Stimulated activated CD8-positive, alpha-beta memory T cell treated with anti-CD3 and anti-CD28 coated beads, Interleukin-4, amount 100 ng/mL, for 1 hour (primary cell): ENCODE measurements at places on chromosomes 7 and 10.

GRCh38 chr7:48102530-48102929, 13.5 kb downstream of the UPP1 start:
- no peak for DNase-seq

DNA sequence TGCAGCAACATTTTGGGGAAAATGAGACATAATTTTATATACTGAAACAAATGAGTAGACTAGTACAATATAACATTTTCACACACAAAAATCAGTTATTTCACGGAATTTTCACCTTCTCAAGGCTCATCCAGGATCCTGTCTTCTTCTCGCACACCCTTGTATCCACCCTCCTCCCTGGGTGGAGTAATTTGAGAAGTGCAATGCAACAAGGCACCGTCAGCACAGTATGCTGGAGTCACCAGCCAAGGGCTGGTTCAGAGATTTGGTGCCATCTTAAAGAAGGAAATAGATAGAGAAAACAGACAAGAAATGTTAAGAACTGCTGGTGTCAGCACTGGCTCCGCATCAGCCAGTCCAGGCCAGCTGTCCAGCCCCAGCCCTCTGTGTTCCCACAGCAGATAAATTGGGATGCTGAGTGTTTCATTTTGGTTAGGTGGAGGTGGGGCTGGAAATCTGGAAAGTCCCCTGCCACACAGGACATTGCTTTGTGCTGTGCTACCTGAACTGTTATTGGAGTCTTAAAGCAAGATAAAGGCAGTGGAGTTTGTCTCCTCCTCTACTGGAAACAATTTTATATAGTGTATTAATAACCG, 176.1 kb downstream of the ABCA13 start:
- DNase-seq, result no peak

GRCh38 chr7:92833024-92833765, 3.2 kb downstream of the CDK6 start:
- DNase-seq, result peak; percentile 82

DNA sequence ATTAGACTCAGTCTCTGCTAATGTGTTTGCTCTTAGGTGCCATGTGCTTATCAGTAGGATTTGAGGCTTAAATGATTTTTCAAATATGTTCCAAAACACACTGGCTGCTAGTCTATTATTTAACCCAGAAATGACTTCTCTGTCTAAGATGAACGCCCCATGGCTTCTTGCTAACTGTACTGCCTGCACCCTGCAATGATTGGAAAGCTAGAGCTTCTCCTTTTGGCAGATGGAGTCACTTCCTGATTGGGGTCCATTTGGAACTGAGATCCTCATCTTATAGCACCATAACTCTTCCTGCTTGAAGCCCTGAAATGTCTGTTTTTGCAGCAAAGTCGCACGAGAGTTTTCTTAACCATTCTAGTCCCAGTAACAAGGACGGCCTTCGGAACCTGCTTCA, 186.5 kb upstream of the ADO start:
- no peak for DNase-seq

GRCh38 chr7:75987805-75988567, 6.4 kb downstream of the TMEM120A start:
- DNase-seq, result no peak

DNA sequence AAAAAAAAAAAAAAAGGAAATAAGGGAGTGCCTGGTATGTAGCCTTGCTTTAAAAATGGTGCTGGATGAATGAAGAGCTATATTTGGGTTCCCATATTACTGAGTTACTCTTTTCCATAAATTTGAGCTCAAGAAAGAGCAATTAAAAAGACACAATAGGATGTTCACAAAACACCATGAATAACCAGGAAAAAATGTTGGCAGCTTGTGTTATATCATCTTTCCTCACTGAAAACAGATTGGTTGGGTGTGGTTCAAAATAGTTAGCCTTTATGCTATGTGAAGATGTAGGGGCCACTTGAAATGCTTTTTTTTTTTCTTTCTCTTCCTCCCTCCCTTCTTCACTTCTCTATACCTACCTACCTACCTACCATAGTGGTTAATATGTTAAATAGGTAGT, 256.9 kb downstream of the STK31 start:
- DNase-seq, result no peak
